ENCODE measurements at places on chromosomes 16 and 17.

GRCh38 chr17:38544839-38545209 lies 60.9 kb downstream of the SRCIN1 start:
- no peak for DNase-seq

DNA sequence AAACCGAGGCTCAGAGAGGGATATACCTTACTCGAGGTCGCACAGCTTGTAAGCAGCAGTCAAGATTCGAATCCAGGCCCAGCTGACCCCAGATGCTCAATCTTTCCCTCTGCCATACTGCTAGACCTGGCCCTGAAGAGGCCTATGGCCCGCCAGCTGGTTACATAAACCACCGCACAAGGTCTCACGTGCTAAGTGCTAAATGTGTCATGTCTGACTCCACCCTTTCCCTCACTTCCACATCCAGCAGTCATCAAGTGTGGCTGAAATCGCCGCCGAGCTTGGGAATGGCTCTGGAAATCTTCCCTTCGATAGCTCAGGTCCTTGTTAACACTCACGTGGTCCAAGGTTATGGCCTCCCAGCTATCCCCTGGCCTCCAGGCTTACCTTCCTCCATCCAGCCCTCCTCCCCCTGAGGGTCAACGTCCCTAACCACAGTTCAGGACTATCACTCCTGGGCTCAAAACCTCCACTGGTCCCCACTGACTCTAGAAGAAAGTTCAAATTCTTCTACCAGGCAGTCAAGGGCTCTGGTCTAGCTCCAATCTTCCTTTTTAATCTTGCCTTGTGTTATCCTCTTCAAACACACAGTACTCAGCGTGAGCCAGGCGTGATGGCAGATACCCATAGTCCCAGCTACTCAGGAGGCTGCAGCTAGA lies 3.5 kb downstream of the ZBTB4 start:
- DNase-seq, result no peak

- no peak for DNase-seq
These were observed 66.1 kb upstream of the SREBF1 start for GRCh38 chr17:17902877-17903276.

DNA sequence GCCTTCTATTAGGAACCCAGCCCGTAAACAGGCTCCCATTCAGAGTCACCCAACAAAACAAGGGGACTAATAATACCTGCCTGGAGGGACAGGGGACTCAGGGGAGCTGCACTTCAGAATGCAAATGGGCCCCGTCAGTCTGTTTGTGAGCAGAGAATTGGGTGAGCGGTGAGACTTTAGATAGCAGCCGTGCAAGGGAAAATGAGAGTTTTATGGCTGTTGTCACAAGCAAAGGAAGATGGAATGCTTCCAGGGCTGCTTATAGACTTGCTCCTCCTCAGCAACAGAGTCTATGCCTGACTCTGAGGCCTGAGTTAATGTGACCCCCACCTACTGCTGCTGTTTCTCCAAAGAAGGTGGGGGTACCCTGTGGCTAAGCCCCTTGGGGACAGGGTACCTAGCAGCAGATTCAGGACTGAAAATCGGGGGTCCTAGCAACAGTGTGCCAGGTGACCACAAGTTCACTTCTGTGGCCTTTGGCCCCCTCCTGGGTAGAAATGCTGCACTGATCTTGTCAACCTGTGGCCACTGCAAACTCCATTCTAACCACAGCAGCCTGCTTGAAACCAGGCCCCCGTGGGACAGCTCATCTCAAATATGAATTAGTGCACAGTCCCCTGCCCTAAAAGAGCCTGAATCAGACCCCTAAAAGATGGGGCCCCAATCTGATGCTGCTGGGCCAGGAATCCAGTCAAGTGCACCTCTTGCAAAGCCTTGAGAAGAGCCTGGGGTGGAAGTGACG lies 126.4 kb downstream of the C16orf78 start:
- DNase-seq, result no peak

DNA sequence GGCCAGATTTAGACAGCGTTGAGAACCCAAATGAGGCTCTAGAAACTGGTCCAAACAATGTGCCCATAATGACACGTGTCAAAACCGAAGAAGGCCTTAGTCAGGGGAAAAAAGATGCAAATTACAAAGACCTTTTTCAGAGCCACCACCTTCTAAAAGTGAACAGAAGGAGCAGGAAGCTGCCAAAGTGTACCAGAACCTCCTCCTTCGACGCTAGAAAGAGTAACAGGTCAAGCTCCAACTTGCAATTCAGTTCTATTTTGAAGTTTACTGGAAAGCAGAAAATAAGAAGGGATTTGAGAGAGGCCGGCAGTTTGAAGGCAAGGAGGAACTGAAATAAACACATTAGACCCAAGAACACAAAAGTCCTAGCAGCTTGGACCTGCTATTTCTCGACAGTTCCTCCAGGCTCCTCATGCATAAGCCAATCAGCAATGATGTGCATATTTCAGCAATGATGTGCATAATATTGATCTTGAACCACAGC lies 61.8 kb downstream of the XYLT1 start:
- no peak for DNase-seq

DNA sequence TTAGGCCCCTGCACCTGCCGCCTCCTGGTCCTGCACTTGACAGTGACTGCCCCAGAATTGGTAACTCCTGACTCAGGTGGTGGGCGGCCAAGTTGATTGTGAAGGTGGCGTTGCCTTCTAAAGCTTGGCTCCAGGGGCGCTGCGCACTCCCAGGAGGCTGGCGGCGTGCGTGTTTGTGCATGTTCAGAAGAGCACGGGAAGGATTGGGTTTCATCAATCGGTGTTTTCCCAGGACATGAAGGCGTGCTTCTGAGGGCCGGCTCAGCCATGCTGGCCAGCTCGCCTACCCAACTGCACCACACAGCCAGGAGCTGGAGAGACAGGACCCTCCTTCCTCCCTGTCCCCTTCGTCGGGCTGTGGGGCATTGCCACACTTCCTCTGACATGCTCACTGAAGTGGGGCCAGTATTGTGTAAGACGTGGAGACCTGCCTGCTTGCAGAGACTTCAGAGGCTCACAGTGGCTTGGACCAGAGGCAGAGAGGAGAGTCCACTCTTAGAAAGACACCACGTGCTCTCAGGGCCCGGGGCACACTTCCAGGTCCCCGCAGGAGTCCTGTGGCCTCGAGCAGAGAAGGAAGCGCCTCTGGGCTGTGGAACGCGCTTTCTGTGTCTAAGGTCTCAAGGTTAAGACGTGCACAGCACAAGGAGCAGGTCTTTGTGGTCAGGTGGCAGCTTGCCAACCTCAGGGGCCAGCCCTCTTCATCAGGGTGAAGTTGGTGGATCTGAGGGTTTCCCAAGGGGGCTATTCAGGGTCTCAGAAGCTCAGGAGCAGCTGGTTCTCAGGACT lies 2.8 kb downstream of the RAB40C start:
- no peak for DNase-seq

- DNase-seq, result peak; percentile 67
These were observed 1.2 kb downstream of the NGFR start for GRCh38 chr17:49496183-49496866.

GRCh38 chr16:63808730-63809129 lies 1313.1 kb downstream of the CDH11 start:
- DNase-seq, result no peak

GRCh38 chr17:37608351-37609169 lies 658 bp downstream of the SYNRG start:
- DNase-seq, result peak; percentile 52

DNA sequence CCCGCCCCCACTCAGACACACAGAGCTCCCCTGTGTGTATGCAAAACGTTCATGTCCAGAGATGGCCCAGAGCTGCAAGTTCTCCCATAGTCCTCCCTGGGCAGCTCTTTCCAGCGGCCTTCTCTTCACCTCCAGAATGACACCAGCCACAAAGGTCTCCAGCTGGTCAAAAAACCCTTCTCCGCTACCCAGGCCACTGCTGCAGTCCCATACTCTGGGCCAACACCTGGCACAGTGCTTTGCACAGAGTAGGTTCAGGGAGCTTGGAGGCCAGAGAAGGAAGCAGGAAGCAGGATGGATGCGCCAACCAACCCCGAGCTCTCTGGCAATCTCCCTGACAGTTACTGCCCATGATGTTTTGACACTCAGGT lies 1.1 kb upstream of the STAT5B start:
- no peak for DNase-seq

- DNase-seq, result no peak
These were observed 31.2 kb downstream of the NDEL1 start for GRCh38 chr17:8466873-8467272.

DNA sequence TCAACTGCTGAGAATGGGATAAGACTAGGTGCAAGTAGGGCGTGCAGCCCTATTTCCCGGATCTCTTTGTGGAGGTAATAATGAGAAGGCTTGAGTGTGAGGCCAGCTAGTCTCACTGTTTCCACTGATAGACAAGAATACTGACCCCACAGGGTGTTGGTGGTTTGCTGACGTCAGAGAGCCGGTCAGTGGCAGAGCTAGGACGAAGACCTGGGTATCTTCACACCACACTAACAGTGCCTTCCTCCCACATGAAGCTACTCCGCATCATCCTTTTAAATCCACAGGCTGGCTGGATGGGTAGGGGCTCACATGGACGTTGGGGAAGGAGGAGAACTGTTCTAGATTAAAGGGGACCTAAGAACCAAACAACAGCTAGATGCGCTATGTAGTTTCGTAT lies 68.0 kb downstream of the ZFHX3 start:
- no peak for DNase-seq

- no peak for DNase-seq
These were observed 182.7 kb downstream of the PRKCB start for GRCh38 chr16:24018485-24018884.

- no peak for DNase-seq
These were observed 2.1 kb downstream of the PPP1R1B start for GRCh38 chr17:39628655-39629493.

- no peak for DNase-seq
These were observed 64.8 kb upstream of the AMZ2 start for GRCh38 chr17:68182940-68183551.

DNA sequence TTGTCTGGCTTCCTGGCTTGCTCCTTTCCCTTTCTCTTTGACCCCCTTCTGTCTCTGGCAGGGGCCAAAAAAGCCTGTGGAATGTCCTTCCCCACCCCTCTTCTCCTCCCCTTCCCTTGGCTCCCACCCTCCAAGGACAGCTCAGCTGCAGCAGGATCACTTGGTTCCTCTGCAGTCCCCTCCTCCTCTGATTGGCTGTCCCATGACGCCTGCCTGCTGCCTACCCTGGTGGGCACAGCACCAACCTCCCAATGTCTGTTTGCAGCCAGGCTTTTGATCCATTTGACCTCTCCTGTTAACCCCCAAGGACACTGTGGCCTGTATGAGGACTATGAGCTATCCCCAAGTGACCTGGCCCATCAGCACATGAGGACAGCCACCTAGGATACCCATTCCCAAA lies 14.8 kb upstream of the MTMR4 start:
- no peak for DNase-seq

DNA sequence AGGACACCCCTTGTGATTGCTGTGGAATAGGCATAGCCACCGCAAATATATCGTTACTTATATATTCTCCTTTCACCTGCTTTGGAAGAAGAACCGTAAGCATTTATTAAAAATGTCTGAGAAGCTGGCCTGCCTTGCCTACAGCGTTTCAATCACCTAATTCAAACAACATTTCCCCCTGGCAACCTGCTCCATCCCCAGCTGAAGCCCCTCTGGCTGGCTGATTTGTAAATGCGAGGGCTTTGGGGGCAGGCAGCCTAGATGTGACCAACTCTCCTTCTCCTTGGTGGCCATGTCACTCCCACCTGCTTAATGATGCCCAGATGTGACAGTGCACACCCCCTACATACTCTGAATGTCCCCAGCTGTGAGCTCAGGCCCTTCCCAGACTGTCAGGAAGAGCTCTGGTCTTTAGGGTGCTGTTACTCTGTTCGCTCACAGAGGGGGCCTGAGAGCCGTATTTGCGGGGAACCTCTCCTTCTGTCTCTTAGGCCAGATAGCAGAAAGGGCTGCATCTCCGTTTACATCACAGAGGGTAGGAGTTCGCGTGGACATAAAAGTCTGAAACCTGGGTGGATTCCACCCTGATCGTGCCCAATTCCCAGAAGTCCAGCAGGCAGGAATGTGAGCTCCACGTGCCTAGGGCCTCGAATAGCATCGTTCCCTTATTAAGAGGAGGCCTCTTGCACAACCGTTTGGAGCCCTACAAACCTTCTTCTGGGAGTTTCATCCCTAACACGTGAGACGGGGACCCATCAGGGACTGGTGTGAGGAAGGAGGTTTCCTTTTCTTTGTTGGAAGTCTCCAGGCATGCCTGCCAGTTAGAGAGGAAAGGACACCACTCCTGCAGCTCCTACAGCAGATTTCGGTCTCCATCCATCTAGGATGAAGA lies 2.4 kb upstream of the SDK2 start:
- no peak for DNase-seq

GRCh38 chr16:88560714-88561484 lies 9.3 kb upstream of the ZC3H18 start:
- DNase-seq, result peak; percentile 73

DNA sequence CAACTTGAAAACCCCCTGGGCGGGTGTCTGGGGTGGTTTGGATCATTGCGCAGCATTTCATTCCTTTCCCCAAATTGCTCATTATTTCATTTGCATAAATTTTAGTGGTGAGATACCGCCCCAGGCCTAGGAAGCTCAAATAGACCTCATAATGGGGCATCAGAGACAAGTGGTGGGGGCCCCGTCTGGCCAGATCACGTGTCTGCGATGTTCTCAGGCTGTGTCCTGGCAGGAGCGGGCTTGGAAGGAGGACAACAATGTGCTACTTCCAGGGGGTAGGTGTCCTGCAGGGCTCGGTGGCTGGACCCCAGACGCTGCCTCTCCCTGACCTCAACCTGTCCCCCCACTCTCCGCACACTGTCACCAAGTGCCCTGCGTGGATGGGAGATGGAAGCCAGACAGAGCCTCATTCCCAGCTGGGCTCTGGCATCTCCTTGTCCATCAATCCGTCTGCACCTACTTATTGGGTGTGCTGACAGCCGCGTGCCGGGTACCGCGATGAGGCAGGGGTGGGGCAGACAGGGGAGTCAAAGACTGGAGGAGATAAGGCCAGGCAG lies 116.9 kb downstream of the NTN1 start:
- DNase-seq, result no peak

- DNase-seq, result peak; percentile 10
These were observed 92.8 kb downstream of the HS3ST3A1 start for GRCh38 chr17:13508896-13509295.

- DNase-seq, result peak; percentile 16
These were observed 45.7 kb downstream of the OMG start for GRCh38 chr17:31251105-31251969.

DNA sequence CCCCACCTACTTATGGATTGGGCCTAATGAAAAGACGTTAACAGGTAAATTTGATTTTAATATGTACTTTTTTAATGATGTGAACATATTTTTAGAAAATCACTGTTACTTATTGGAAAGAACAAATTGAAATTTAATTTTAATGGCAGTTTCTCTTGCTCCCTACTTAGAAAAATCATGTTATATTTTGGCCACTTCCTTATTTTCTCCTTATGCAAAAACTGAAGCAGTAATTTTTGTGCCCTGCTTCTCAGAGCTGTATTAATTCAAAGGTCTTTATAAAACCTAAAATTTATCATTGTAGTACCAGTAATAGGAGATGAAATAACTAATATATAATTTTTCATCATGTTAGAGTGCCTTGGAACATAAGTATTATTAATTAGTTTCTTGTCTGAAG lies 2.8 kb downstream of the ZPBP2 start:
- DNase-seq, result no peak

GRCh38 chr17:20179041-20179440 lies 169.9 kb downstream of the SPECC1 start:
- DNase-seq, result no peak
